ENCODE measurements at places on chromosomes 7 and 10.

GRCh38 chr10:110358869-110359629, 54.3 kb upstream of the SMNDC1 start:
- no peak for DNase-seq

DNA sequence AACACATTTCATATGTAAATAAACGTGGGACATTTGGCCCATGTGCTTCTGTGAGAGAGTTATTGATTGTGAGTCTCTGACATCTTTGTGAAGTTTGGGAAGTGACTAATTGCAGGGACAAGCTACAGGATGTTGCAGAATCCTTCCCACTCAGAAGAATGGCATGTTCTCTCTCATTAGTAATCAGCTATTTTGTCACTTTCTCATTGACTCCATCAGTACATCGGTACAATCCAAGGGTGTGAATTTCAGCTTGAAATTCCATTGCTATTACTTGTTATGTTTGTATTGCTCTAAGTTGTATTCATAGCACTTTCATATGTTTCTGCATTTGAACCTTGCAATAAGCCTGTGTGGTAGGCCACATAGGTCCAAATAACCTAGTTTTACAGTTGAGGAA, 100.0 kb upstream of the KCNMA1 start:
- DNase-seq, result no peak

- DNase-seq, result no peak
Observed at GRCh38 chr10:74418285-74418872, 267.4 kb downstream of the ADK start.

- DNase-seq, result no peak
Observed at GRCh38 chr10:105827133-105827532, 1186.0 kb downstream of the SORCS3 start.

- no peak for DNase-seq
Observed at GRCh38 chr10:75765789-75766096, 334.3 kb downstream of the LRMDA start.

GRCh38 chr10:29668628-29669027, 33.9 kb upstream of the SVIL start:
- no peak for DNase-seq

GRCh38 chr7:152035817-152036216, 10.3 kb downstream of the GALNT11 start:
- no peak for DNase-seq

DNA sequence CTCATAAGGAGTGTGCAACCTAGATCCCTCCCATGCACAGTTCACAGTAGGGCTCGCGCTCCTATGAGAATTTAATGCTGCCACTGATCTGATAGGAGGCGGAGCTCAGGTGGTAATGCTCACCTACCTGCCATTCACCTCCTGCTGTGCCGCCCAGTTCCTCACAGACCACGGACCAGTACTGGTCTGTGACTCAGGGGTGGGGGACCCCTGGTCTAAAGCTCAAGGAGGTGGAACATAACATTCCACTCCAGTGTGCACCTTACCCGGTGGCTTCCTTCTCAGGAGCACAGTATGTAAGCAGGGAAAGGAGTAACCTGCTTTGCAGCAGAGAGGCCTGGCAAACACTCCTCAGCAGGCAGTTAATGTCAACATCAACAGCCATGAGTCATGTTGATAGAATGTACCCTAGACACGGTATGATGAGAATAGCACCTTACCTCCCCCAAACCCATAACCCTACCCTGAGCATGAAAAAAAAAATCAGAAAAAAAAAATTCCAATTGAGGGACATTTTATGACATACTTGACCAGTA, 273.5 kb downstream of the FGFR2 start:
- DNase-seq, result no peak

- no peak for DNase-seq
Observed at GRCh38 chr7:135946289-135947055, 30.7 kb downstream of the MTPN start.

- no peak for DNase-seq
Observed at GRCh38 chr7:38211940-38212339, 33.9 kb downstream of the STARD3NL start.

- no peak for DNase-seq
Observed at GRCh38 chr7:149683898-149684297, 89.5 kb downstream of the ZNF467 start.

DNA sequence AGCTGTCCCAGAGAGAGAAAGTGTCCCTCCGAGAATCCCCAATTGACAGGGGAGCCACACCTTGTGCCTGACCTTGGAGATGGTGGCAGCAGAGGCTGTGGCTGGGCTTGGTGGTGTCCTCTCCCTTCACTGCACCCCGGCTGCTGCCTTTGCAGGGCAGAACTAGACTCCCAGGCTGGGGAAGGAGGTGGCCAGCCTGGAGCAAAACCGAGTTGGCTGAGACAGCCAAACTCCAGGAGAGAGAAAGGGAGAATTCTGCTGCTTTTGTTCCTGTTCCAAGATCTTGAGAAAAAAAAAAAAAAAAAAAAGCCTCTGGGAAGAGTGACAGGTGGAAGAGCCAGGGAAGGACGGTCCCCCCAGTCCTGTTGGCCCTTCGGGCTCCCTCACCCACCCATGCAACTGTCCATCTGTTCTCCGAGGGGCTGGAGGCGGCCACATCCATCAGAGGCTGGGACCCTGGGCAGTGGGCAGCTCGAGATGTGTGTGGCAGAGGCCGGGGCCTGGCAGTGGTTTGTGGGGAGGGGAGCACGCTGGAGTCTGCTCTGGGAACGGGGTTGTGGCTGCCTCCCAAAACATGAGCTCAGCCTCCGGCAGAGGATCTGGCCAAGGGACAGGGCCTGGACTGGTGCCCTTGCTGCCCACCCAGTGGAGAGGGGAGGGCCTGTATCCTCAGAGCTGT, 35.5 kb downstream of the CLIP2 start:
- DNase-seq, result no peak

- peak; percentile 20 for DNase-seq
Observed at GRCh38 chr10:15585303-15585715, 134.4 kb downstream of the ITGA8 start.

- DNase-seq, result no peak
Observed at GRCh38 chr7:149145031-149145845, 2.0 kb upstream of the ZNF398 start.

DNA sequence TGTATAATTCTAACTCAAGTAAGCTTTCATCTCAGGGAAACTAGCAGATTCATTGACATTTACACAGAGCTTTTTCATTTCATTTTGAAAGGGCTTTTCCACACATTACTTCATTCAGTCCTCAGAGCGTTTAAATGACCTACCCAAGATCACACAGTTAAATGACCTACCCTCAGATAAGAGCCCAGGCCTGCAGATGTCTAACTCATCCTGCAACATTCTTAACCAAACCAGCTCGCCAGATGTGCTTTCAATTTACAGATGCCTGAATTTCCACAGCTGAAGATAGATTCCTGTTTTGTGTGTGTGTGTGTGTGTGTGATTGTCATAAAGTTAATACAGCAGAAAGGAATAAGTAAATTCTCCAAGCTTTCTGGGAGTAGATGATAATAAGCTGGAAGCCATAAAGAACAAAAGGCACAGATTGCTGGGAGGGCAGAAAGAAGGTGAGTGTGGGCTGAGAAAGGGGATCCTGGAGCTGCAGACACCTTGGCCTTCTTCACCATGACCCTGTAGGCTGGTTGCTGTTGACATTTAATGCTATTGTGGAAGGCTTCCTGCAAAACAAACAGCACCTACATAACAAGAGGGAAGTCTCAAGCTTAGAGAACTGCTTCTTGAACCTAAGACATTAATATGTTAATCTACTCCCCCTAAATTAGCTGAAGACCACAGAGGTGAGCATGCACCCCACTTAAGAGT, 489.7 kb upstream of the CELF2 start:
- DNase-seq, result no peak

DNA sequence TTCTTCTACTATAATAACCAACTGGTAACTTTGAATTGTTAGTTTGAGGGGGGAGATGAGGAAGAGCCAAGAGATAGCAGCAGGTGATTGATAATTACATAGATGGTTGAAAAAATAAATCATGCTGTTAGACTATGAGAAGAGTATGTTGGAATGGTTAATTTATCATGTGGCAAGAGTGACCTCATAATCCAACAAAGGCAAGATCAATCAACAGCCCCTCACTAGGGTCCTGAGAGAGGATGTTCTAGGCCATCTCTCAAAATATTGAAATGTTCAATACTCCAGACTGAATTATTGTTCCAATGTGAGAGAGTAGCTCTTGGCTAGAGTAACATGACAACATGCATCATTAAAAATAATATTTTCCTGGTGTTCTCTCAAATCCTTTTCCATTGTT, 67.9 kb downstream of the ADD3 start:
- DNase-seq, result no peak

GRCh38 chr7:108079648-108080591, 50.2 kb downstream of the LAMB4 start:
- DNase-seq, result no peak

DNA sequence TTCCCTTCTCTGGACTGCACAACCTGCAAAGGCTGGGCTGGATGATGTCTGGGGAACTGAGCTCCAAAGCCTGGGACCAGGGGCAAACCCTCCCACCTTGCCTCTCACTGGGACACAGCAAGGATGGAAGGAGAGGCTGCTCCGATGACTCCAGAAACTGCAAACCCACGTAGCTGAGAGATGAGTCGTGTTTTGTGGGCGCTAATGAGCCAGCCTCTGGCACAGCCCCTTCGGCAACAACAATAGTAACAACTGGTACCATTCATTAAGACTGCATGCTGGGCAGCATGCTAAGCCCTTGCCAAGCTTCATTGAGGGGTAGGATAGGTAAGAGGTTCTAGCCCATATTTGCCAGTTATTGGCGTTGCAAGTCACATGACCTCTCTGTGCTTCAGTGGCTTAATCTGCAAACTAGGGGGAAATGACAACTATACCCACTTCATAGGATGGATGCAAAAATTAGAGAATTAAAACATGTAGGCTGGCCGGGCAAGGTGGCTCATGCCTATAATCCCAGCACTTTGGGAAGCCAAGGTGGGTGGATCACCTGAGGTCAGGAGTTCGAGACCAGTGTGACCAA, 145.9 kb downstream of the SH3PXD2A start:
- DNase-seq, result no peak

DNA sequence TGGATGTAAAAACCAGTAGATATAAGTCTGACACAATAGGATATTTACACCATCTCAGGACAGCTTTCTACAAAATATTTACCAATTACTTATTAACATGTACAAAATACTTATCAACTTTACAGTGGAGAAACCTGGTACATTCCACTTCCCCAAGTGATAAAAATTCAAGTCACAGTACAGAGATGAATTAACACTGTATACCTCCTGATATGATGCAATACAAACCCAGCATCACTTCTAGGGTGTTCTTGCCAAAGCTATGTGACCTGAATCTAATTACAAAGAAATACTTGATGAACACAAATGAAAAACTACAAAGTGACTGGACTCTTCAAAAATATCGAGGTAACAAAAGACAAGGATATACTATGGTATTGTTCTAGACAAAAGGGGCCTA, 156.4 kb upstream of the FGFR2 start:
- DNase-seq, result no peak

DNA sequence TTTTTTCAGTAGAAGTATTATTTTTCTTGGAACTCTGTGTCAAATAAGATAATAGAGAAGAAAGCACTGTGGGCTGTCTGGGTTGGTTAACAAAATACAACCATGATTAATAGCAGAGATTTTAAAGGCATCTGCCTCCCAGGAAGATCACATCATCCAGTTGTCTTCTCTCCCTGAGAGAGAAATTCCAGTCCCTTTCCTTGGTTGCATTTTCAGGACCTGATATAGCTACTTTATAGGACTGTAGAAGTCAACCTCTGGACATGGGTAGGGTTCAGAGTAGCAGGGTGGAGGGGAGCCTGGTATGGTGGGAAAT, 309.9 kb upstream of the IGFBP3 start:
- DNase-seq, result no peak

GRCh38 chr10:47237316-47238260, 62.4 kb upstream of the GDF10 start:
- DNase-seq, result no peak

GRCh38 chr10:16865766-16866165, 48.5 kb upstream of the RSU1 start:
- no peak for DNase-seq

GRCh38 chr7:55361560-55361959, 3.6 kb upstream of the LANCL2 start:
- DNase-seq, result no peak

- DNase-seq, result no peak
Observed at GRCh38 chr10:57917019-57917418, 350.7 kb downstream of the IPMK start.

DNA sequence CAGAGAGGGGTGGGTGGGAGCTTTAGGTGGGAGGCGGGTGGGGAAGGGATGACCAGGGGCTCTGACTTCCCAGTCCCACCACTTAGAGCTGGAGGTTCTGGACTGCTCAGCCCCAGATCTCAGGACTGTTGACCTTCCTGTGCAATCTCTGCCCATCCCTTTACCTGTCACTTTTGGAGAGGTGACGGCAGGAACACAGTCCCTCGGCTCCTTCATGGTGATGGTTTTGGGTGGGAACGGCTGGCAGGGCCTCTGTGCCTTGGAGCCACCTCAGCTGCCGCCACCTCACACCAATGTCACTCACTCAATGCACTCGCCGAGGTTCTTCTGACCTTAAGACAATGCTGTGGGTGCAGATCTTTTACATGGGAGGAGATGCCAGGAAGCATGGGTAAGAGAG, 49.0 kb downstream of the TMEM270 start:
- no peak for DNase-seq

GRCh38 chr10:67045404-67045803, 119.6 kb downstream of the LRRTM3 start:
- no peak for DNase-seq

DNA sequence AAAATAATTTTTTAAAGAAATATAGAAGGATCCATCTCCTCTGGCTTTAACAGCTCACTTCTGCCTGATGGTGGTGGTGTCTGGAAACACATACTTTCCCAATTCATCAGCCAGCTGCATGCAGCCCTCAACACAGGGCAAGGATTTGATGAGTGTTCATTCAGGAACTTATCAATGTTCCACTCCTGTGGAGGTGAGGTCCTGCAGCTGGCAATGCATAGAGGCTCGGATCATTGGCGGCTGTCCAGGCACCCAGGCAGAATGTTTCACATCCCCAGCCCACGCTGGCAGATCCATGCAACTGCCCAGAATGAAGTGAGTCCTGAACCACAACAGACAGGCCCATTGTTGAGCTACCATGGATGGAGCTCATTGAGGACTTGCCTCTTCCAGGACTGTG, 55.2 kb upstream of the KCNMA1 start:
- no peak for DNase-seq

DNA sequence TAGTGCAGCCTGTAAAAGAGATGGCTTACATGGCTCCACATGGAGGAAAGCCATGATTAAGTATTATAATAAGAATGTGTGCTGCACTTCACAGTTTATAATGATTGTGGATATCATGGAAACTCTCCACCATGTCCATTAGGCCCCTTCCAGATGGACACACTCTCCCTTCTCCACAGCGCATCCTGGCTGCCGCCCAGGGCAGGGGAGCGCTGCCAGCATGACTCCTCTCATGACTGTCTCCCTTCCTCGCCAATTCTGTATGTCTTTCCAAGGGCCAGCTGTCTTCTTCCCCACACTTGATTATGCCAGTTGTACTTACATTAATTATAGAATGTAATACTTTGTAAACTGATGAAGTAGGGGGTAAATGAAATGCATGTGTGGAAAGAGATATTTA, 259.3 kb upstream of the TMEM72 start:
- no peak for DNase-seq

- no peak for DNase-seq
Observed at GRCh38 chr7:138295049-138295637, 164.9 kb upstream of the TRIM24 start.
